ENCODE measurements at places on chromosomes 3 and 15.

DNA sequence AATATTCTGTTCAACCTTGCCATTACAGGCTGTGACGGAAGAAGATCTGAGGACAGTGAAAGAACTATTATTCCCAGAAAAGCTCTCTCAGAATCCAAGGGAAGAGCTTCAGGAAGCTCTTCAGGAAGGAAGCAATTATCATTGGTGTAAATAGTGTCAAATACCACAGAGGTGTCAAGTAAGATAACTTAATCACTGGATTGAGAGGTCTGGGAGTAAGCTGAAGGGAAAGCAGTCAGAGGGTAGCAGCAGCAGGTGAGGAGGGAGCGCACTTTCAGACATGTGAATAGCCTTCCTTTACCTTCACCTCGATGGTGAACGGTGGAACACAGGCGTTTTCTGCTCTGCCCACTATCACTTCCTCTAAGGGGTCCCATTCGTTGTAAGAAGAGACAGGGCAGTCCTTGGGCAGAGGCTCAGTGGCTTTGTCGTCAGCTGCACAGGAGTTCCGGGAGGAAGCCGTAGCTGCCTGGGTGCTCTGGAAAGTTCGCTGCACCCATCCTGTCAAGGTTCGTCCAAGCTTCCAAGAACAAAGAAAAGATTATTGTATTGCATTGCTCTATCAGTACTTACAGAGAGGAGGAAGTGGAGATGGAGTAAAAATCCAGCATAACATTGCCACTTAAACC, 1.9 kb downstream of the GATM start:
- DNase-seq = no peak

DNA sequence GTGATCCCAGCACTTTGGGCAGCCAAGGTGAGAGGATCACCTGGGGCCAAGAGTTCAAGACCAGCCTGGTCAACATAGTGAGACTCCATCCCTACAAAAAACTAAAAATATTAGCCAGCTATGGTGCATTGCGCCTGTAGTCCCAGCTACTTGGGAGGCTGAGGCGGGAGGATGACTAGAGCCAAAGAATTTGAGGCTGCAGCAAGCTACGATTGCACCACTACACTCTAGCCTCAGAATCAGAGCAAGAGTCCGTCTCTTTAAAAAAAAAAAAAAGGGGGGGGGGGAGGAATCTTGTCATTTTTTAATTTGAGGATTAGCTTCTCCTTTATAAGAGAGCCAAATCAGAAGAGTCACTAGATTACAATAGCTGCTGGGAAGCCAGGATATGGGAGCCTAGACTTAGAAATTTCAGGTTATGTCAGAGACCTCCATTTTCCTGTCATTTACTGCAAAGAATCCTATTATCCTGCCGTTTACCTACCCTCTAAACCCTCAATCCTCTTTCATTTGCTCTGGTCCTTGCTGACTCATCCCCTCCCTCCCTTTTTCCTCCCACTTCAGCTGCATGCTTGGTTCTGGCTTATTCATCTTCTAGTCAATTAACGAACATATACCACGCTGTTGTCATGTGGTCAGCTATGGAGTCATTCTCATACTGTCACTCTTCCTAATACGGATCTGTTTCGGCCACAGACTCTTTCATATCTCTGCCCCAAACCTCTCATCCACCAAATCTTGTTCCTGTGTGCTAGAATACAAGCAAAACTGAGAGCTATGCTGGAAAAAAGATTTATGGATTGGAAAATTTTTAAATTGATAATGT, 83.8 kb upstream of the PPIB start:
- DNase-seq = peak; percentile 11

DNA sequence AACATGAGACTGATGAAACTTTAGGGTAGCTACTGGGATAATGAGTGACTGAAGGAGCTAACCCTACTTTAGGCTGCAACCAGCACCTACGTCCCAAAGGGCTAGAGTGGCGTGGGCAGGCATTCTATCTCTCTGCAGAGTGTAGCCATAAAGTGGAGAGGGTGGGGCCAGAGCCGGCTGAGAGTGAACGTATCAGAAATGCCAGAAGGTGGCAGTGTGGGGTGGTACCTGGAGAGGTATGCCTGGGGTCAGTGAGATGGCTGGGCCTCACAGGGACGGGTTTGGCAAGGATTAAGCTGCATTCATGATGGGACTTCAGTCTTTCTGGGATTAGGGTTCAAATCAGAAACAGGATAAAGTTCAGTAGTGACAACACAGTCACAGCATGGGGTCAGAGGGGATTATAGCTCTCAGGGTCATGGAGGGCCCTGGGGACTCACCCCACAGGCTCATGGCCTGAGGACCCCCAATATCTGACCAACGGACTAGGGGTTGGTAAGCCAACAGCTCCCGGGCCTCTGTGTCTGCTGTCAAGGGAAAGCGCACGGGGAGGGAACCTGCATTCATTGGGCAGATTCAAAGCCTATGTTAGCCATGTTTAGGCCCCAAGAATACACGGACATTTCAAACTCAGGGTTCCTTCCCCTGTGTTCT, 86.5 kb upstream of the FOXB1 start:
- DNase-seq = peak; percentile 40

DNA sequence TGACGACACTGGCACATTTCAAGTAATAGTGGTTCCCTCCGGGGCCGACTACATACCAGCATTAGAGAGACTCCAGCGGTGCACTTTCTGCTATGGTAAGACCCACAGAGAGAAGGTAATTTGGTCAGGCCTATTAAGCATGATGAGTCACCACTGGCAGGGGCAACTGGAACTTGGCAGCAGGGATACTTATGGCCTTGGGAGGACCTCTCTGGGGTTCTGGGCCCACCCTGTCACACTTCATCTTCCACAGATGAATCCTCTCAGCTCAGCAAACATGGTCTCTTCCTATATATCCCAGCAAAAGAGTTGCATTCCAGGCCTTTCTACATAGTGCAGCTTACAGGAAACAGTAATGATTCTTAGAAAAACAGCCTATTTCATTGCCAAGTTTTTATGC, 88.0 kb downstream of the PIK3R4 start:
- no peak for DNase-seq

DNA sequence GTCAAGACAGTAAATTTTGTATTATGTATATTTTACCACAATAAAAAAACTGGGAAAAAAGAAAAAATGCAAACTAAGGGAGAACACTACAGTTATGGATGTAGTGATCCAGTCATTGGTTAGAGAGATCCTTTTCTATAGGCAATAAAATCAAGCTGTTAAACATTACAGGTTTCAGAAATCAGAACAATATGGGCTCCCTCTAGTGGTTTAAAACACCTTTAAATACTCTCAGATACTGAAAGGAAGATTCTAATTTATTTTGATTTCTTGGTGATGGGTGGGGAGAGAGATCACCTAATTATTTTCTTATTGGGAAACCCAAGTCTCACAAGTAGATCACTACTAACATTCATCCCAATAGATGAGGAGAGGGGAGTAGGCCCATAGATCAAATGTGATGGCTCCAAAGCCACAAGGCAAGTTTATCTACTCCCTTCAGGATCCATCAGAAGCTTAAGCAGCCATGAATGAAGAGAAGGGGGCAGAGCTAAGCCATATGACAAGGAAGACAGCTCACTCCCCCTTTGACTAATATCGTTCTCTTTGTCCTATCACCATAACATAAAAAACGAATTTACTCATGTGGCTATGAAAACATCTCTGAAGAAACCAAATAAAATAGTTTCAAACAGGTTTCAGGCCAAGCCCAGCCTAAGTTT, 118.6 kb downstream of the ANO10 start:
- DNase-seq = no peak

DNA sequence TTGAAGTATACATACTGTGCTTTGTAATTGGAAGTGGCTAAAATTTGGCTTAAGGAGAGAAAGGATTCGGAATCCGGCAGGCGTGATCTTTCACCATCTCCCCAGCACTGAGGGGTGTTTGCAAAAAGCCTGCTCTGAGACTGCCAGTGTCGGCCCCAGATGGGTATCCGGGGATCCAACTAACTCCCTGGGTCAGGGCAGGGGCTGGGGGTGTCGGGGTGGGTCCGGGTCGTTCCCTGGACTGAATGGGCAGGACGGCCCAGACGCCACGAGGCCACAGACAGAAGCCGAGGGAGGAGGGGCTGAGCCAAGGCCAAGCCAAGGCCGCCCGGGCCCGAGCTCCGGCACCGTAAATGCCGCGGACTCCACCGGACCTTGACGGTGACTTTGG, 349 bp downstream of the PPIB start:
- DNase-seq = no peak

GRCh38 chr3:152089528-152089927, 179.2 kb upstream of the MBNL1 start:
- DNase-seq = no peak

GRCh38 chr3:46321461-46322104, 32.3 kb upstream of the CCR2 start:
- no peak for DNase-seq

- DNase-seq = peak; percentile 74
Observed at GRCh38 chr15:72319985-72320671, at the start of gene CELF6. Gene CELF6 (minus strand): TSS chr15:72320157. CDS start chr15:72319874, 283 bp downstream.

- no peak for DNase-seq
Observed at GRCh38 chr3:111362381-111363009, 179.5 kb upstream of the CD96 start.

GRCh38 chr3:52923963-52924362, 26.6 kb upstream of the STIMATE start:
- no peak for DNase-seq

GRCh38 chr3:9194509-9195184, 54.8 kb downstream of the SRGAP3 start:
- DNase-seq = no peak

GRCh38 chr3:187012609-187013051, 82.3 kb downstream of the ST6GAL1 start:
- DNase-seq = peak; percentile 30

GRCh38 chr3:157354722-157355121, 81.9 kb upstream of the PTX3 start:
- no peak for DNase-seq

DNA sequence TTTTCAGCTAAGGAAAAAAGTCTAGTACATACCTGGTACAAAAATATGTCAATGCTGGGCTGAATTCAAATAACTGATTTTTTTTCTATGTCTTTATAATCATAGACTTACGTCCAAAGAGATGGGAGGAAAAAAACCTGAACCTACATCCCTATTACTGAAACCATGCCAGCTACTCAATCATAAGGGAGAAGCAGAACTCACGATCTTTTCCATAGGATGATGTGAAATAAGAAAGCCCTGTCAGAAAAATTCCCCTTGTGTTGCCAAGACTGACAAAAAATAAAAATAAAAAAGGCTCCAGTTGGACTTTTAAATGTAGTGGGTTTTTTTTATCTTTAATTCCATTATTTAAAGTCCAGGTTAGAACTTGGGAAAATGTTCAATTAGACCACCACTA, 3.3 kb downstream of the MSL2 start:
- no peak for DNase-seq

- DNase-seq = no peak
Observed at GRCh38 chr3:47848599-47849117, 45.7 kb downstream of the DHX30 start.

DNA sequence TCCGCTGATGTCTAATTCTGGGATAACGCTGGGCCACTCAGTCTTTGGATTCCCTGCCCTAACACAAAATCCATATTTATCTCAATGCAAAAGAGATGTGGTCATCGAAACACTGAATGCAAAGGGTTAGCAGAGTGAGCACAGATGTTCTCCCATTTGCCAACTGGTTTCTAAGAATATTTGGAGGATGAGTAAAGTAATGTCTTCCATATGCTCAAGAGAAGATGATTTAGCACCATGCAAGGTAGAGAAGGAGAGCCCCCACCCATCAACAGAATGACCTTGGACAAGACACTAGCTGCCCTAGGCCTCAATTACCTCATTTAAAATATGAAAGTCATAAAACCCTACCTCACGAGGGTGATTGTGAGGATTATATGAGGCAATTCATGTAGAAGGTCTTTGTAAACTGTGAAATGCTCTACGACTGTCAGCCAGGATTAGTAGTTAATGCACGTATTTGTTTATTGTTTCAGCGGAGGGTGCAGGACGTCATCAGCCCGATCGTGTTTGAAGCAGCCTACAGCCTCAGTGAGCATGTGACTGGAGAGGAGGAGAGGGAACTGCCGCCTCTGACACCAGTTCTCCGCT, 232.9 kb upstream of the CTDSPL start:
- no peak for DNase-seq

GRCh38 chr3:67291287-67292252, 293.5 kb downstream of the KBTBD8 start:
- peak; percentile 22 for DNase-seq

DNA sequence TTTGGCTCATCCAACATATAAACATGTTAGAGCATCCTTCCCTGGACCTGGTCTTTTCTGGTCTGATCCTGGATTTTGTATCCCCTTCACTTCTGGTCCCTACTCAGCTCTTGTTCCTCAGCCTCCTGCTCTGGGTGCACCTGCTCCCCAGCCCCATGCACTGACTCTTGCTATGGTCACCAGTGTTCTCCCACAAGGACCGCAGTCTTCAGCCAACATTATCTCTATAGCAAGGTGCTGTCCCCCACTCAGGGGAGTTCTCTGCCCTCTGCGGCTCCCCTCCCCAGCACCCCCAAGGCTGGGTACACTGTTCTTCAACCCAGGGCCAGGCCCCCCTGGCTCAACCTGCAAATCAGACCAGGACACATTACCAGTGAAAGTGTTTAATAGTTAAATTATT, 80.2 kb downstream of the SEC22A start:
- DNase-seq = no peak

GRCh38 chr3:16088496-16088895, 86.0 kb upstream of the GALNT15 start:
- no peak for DNase-seq

- no peak for DNase-seq
Observed at GRCh38 chr3:128922804-128923459, 43.5 kb downstream of the ACAD9 start.

GRCh38 chr3:8486936-8487335, 14.7 kb upstream of the LMCD1 start:
- no peak for DNase-seq

- DNase-seq = no peak
Observed at GRCh38 chr15:67178569-67179210, 75.8 kb downstream of the AAGAB start.

- DNase-seq = no peak
Observed at GRCh38 chr3:59316688-59317275, 267.0 kb upstream of the CFAP20DC start.

DNA sequence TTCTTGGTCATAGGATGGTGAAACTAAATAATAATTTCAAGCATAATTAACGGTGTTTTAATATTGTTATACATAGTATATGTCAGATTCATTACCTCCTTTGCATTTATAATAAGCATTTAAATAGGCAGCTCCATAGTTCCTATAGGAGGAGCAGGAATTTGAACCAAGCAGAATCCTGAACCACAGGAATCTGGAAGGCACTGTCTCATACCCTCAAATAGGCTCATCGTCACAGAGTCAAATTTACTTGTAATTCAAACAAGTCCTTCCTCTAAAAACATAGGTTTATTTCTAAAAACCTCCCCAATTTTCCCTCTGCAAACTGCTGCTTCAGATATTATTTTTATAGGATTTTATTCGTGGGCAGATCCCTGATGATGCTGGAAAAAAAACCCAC, 376.3 kb upstream of the ARHGEF26 start:
- no peak for DNase-seq

DNA sequence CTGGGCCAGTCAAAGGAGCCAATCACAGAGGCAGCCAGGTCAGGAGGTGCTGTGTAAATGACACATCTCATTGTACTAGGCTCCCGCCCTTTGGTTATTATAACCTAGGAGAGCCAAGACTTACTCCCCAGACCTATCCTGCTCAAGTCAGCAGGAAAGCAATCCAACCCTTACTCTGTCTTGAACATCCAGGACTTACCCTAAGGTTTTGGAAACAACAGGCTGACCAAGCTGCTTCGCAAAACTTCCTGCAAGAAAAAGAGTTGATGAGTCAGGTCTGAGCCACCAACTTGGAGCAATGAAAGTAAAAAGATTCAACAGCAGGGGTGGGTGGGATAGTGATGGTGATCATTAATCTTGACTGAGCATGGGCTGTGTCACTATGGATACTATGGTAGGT, 144.4 kb downstream of the MYLK start:
- no peak for DNase-seq

Measured in stimulated activated naive B cell treated with anti-CD40 and anti-IgM and Interleukin-4, amounts not matched to agents 10 μg/mL and 1 μg/mL and 100 μg/mL, for 72 hours (primary cell).